ENCODE measurements at places on chromosomes 12 and 14.

GRCh38 chr12:116106870-116107269 lies 170.6 kb downstream of the MED13L start:
- H3K4me1 ChIP-seq: peaks cover 20% of the 10 kb centered on the region
- H3K27me3 ChIP-seq: no peaks in the 10 kb centered on the region
- H3K4me3 ChIP-seq: no peak overlapping the region
- H3K27ac ChIP-seq: no peak overlapping the region
- H3K36me3 ChIP-seq: peaks cover 14% of the 10 kb centered on the region

DNA sequence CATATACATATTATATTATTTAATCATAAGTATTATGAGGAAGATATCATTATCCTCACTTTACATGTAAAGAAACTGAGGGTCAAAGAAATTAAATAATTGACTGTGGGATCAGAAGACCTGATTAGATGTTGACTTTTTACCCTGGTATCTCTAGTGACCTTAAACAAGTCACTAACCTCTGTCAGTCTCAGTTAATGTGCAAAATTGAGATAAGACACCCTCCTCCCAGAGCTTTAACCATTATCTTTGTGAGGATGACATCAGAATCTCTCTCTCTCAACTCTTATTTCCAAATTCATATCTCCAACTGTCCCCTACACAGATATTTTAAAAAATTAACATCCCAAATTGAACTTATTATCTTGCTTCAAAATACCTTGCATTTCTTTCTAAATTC lies 177.8 kb downstream of the KLHL28 start:
- H3K27me3 ChIP-seq: peaks cover 4% of the 10 kb centered on the region
- H3K36me3 ChIP-seq: no peaks in the 10 kb centered on the region
- H3K4me3 ChIP-seq: no peak overlapping the region
- H3K4me1 ChIP-seq: no peaks in the 10 kb centered on the region
- H3K27ac ChIP-seq: no peak overlapping the region

DNA sequence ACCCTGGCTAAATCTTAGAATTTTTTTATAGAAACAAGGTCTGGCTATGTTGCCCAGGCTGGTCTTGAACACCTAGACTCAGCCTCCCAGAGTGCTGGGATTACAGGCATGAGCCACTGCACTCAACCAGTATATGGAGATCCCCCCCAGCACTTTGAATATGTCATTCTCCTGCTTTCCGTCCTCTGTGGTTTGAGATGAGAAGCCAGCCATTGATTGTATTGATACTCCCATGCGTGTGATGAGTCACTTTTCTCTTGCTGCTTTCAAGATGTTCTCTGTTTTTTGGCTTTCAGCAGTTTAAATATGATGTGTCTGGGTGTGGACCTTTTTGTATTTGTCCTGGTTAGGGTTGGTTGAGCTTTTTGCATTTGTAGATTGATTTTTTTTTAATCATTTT lies 75.2 kb upstream of the DNM1L start:
- H3K4me3 ChIP-seq: no peak overlapping the region
- peaks cover 2% of the 10 kb centered on the region for H3K4me1 ChIP-seq
- no peaks in the 10 kb centered on the region for H3K27me3 ChIP-seq
- no peak overlapping the region for H3K27ac ChIP-seq
- no peaks in the 10 kb centered on the region for H3K36me3 ChIP-seq

- H3K27me3 ChIP-seq: no peaks in the 10 kb centered on the region
- H3K4me1 ChIP-seq: peaks cover 41% of the 10 kb centered on the region
- H3K36me3 ChIP-seq: peaks cover 6% of the 10 kb centered on the region
- H3K27ac ChIP-seq: peak overlapping the region; percentile 83
Measured at GRCh38 chr14:91227183-91227628, 17.3 kb downstream of the GPR68 start.

GRCh38 chr12:84222841-84223240 lies 689.8 kb downstream of the SLC6A15 start:
- DNase-seq: no peak
- H3K4me3 ChIP-seq: no peak overlapping the region
- H3K27me3 ChIP-seq: no peaks in the 10 kb centered on the region
- no peaks in the 10 kb centered on the region for H3K4me1 ChIP-seq

DNA sequence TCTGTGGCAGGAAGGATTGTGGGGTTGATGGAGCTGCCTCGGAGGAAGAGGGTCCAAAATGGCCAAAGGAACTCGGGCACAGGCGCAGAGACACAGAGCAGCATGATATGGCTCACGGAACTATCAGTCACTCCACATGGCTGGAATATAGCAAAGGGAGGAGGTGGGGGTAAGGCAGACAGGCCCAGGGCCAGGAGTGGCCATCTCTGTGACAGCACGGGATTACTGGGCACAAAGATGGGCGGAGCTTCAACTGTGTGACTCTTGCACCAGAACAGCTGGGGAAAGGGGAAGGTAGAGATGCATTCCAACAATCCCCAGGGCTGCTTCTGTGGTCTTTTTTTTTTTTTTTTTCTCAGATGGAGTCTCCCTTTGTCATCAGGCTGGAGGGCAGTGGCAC lies 24.8 kb upstream of the EML1 start:
- H3K4me1 ChIP-seq: no peaks in the 10 kb centered on the region
- no peak overlapping the region for H3K4me3 ChIP-seq
- no peak overlapping the region for H3K27ac ChIP-seq
- DNase-seq: no peak
- peaks cover 6% of the 10 kb centered on the region for H3K27me3 ChIP-seq

GRCh38 chr14:69715725-69716477 lies 51.0 kb upstream of the SRSF5 start:
- H3K4me3 ChIP-seq: no peak overlapping the region
- peaks cover 6% of the 10 kb centered on the region for H3K4me1 ChIP-seq
- H3K27me3 ChIP-seq: no peaks in the 10 kb centered on the region
- DNase-seq: no peak
- H3K36me3 ChIP-seq: peaks cover 20% of the 10 kb centered on the region

GRCh38 chr14:55448141-55448614 lies 7.8 kb upstream of the TBPL2 start:
- H3K4me1 ChIP-seq: peaks cover 3% of the 10 kb centered on the region
- no peak for DNase-seq
- H3K27ac ChIP-seq: no peak overlapping the region
- no peaks in the 10 kb centered on the region for H3K36me3 ChIP-seq
- no peaks in the 10 kb centered on the region for H3K27me3 ChIP-seq

DNA sequence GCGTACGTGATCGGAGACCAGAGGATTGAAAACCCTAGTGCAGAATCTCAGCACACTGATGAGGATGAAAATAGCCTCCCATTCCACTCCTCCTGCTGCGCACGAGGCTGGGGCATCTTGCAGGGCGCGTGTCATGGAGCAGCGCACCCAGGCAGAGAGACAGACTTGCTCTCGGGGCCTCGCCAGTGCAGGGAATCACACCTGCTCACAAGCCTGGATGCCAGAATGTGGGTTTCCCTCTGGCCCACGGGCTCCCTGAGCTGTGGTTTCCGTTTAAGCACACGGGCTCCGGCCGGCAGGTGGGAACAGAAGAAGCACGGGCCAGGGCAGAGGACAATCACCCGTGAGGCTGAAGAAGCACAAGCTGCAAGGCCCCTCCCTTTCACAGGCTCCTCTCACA lies 2.0 kb downstream of the FGF6 start:
- H3K27me3 ChIP-seq: peaks cover 18% of the 10 kb centered on the region
- DNase-seq: no peak
- H3K4me3 ChIP-seq: no peak overlapping the region
- H3K27ac ChIP-seq: no peak overlapping the region

GRCh38 chr12:32559434-32559833 lies 119.7 kb upstream of the DNM1L start:
- H3K27me3 ChIP-seq: no peaks in the 10 kb centered on the region
- H3K36me3 ChIP-seq: peaks cover 2% of the 10 kb centered on the region
- H3K4me1 ChIP-seq: peaks cover 9% of the 10 kb centered on the region
- no peak overlapping the region for H3K4me3 ChIP-seq

DNA sequence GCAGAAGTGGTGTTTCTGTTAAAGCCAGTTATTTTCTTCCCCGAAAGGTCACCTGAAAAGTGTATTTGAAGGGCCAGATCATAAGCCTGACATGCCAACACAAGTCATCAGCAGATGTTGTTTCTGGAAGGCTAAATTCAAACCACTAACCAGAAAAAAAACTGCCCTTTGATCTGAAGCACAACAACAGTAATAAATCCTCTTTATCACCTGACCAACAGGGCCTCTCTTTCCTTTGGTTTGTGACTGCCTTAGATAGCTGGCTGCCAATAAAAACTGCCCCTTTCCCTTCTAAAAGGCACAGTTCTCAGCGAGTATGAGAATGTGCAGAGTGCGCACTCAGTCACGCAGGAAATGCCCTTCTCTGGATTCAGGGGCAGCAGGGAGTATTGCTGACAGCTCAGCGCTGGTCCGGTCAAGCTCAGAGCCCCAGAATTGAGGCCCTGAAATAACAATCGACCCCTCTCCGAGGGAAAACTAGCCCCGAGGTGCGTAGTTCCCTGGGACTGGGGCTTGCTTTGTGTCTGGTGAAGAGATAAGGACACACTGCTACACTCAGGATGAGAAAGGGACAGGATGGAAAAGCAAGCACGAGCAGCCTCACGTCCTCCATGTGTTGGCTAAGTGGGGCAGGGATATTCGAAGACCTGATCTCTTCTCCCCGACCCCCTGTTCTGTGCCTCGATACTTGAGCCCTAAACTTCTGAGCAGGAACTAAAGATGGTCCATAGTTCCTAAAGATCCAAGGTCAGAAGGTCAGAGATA lies 184.2 kb upstream of the GZMB start:
- H3K4me3 ChIP-seq: no peak overlapping the region
- H3K27me3 ChIP-seq: peaks cover 9% of the 10 kb centered on the region
- DNase-seq: no peak
- H3K4me1 ChIP-seq: no peaks in the 10 kb centered on the region

- no peaks in the 10 kb centered on the region for H3K27me3 ChIP-seq
- H3K36me3 ChIP-seq: no peaks in the 10 kb centered on the region
- no peak for DNase-seq
- H3K27ac ChIP-seq: no peak overlapping the region
Measured at GRCh38 chr12:18160901-18161300, 70.9 kb upstream of the RERGL start.

- H3K4me3 ChIP-seq: no peak overlapping the region
- H3K27me3 ChIP-seq: peaks cover 4% of the 10 kb centered on the region
- no peak for DNase-seq
Measured at GRCh38 chr14:94670692-94671285, 58.6 kb downstream of the SERPINA3 start.

GRCh38 chr12:112570096-112570495 lies 151.3 kb downstream of the PTPN11 start:
- no peaks in the 10 kb centered on the region for H3K4me1 ChIP-seq
- no peak overlapping the region for H3K4me3 ChIP-seq
- H3K27me3 ChIP-seq: peaks cover 14% of the 10 kb centered on the region
- no peak overlapping the region for H3K27ac ChIP-seq
- no peaks in the 10 kb centered on the region for H3K36me3 ChIP-seq

GRCh38 chr14:91872011-91872501 lies 4.7 kb upstream of the TC2N start:
- H3K27me3 ChIP-seq: no peaks in the 10 kb centered on the region
- H3K4me1 ChIP-seq: peaks cover 48% of the 10 kb centered on the region

GRCh38 chr12:71007020-71007419 lies 86.5 kb upstream of the PTPRR start:
- no peak for DNase-seq
- no peaks in the 10 kb centered on the region for H3K4me1 ChIP-seq
- H3K27ac ChIP-seq: no peak overlapping the region
- H3K36me3 ChIP-seq: no peaks in the 10 kb centered on the region
- H3K27me3 ChIP-seq: peaks cover 1% of the 10 kb centered on the region
- H3K4me3 ChIP-seq: no peak overlapping the region

DNA sequence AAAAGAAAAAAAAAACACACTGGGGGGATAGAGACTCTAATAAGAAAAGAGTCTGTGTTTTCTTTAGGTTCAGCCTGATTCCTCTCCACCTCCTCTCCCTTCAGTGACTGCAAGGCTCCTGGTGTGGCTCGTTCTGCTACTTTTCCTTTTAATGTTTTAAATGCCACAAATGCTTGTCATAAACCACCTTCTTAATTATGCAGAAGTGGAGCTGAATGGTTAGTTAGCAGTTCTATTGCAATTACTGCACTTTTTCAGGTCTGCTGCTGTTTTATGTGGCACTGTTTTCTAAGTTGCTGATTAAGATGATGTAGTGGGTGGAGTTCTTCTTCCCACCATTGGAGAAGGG lies 878.1 kb downstream of the DIO2 start:
- H3K36me3 ChIP-seq: no peaks in the 10 kb centered on the region
- no peaks in the 10 kb centered on the region for H3K4me1 ChIP-seq
- H3K4me3 ChIP-seq: no peak overlapping the region
- no peak for DNase-seq

DNA sequence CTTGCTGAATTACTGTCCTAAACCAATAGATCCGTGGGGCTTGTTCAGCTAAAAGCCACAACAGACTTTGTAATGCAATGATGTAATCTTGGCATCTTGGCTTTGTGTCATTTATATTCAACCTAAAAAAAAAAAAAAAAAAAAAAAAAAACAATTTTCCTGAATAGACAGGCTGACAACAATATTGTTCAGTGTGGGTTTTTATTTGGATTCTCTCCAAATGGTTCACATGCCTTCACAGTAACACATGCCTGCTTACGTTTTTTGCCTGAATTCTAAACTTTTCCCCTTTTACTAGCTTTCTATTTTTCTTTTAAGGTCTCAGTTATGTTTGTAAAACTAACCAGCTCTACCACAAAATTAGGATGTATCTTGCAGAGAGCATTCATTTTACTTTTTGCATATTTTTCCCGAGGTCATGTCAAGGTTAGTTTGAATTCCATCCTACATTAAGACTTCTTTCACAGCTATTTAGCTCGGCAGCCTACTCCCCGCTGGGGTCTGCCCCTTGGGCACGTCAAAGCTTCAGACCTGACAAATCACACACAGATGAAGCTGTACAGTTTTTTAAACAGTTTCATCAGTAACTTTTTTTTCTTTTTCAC lies 213.7 kb upstream of the NPAS3 start:
- no peaks in the 10 kb centered on the region for H3K4me1 ChIP-seq
- no peak overlapping the region for H3K4me3 ChIP-seq
- no peak overlapping the region for H3K27ac ChIP-seq
- H3K27me3 ChIP-seq: peaks cover 1% of the 10 kb centered on the region
- H3K36me3 ChIP-seq: no peaks in the 10 kb centered on the region
- no peak for DNase-seq

DNA sequence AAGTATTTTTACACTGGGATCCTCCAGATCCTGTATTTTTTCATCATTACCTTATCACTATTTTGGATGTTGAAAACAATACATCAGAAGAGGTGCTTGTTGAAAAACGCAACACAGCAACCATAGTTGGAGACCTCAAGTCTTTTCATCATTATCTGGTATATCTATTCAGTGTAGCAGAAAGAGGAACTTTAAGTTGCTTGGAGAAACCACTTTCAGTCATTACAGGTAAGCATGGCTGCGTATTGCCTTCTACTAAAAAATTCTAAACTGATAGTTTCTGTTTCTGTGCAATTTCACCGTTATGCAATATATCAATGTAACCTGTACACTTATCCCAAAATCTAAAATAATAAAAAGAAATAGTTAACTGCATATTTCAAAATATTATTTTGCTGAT lies 32.2 kb upstream of the PTPRQ start:
- H3K4me3 ChIP-seq: no peak overlapping the region
- no peaks in the 10 kb centered on the region for H3K36me3 ChIP-seq
- H3K4me1 ChIP-seq: no peaks in the 10 kb centered on the region
- no peak for DNase-seq
- H3K27me3 ChIP-seq: peaks cover 1% of the 10 kb centered on the region
- no peak overlapping the region for H3K27ac ChIP-seq

All from memory B cell (primary cell).